ENCODE measurements at places on chromosomes 1 and 21. TPM values are rescaled to one million over a fixed set of nuclear protein-coding genes. Genes with fewer than 3 reads are reported as not detected.

The ANKRD35 gene
- total RNA-seq, result 3.1 TPM

The OR14K1 gene
- not detected for total RNA-seq

The SPRR3 gene
- total RNA-seq, result 0.58 TPM

The GNG4 gene
- 2.6 TPM for total RNA-seq

The PDE9A gene
- total RNA-seq, result 30.1 TPM

The EDARADD gene
- total RNA-seq, result 4.6 TPM

The DMRTA2 gene
- total RNA-seq, result not detected

The RIMKLA gene
- total RNA-seq, result 0.35 TPM

The RIMS3 gene
- 0.99 TPM for total RNA-seq

The LENEP gene
- not detected for total RNA-seq

The BARHL2 gene
- not detected for total RNA-seq

The SEMA4A gene
- total RNA-seq, result 20.3 TPM

The ELF3 gene
- total RNA-seq, result 106 TPM

The HEYL gene
- total RNA-seq, result 12.1 TPM

The MARK1 gene
- total RNA-seq, result 11.6 TPM

The SELE gene
- 10.3 TPM for total RNA-seq

The SYT6 gene
- total RNA-seq, result 1.2 TPM

The HSD3B2 gene
- 1.3 TPM for total RNA-seq

The OR2AK2 gene
- not detected for total RNA-seq

The CTSE gene
- 0.88 TPM for total RNA-seq

The COL11A1 gene
- total RNA-seq, result 9.1 TPM

The MPZ gene
- total RNA-seq, result 8.2 TPM

The FMOD gene
- total RNA-seq, result 41.8 TPM

The HCN3 gene
- total RNA-seq, result 4.6 TPM

The SPATA46 gene
- total RNA-seq, result not detected

The C1orf141 gene
- not detected for total RNA-seq

The RAD54L gene
- total RNA-seq, result 6.7 TPM

The CFAP107 gene
- 0.12 TPM for total RNA-seq

The SH2D2A gene
- 0.64 TPM for total RNA-seq

The PLA2G2D gene
- total RNA-seq, result not detected

The ASPM gene
- 12.7 TPM for total RNA-seq

The SPATA21 gene
- not detected for total RNA-seq

The CRABP2 gene
- total RNA-seq, result 17.1 TPM

The PCP4 gene
- total RNA-seq, result 1.1 TPM

The ADAMTSL4 gene
- 28.2 TPM for total RNA-seq

The SF3B4 gene
- total RNA-seq, result 13.1 TPM

The KCNN3 gene
- 5.3 TPM for total RNA-seq

The SPRR2E gene
- not detected for total RNA-seq

The MAP3K21 gene
- total RNA-seq, result 21.0 TPM

The DCDC2B gene
- not detected for total RNA-seq
